Erythroblast (primary cell): ENCODE measurements at places on chromosomes 1 and 21.
A peak's percentile ranks its signal among the peaks of the same experiment; 100 is the strongest.

GRCh38 chr1:76079475-76080227, 5.1 kb downstream of the ST6GALNAC3 start:
- no peak for DNase-seq

- no peak for DNase-seq
Measured at GRCh38 chr1:30697571-30698376, 25.6 kb downstream of the MATN1 start.

GRCh38 chr1:59438058-59438560, 141.2 kb downstream of the FGGY start:
- DNase-seq: no peak

GRCh38 chr1:55446351-55446750, 231.2 kb upstream of the USP24 start:
- no peak for DNase-seq

GRCh38 chr1:84301004-84301784, at the start of gene SAMD13:
Gene SAMD13 (plus strand): TSS chr1:84301708. CDS start chr1:84303235, 1,527 bp downstream.
- DNase-seq: peak; percentile 81

DNA sequence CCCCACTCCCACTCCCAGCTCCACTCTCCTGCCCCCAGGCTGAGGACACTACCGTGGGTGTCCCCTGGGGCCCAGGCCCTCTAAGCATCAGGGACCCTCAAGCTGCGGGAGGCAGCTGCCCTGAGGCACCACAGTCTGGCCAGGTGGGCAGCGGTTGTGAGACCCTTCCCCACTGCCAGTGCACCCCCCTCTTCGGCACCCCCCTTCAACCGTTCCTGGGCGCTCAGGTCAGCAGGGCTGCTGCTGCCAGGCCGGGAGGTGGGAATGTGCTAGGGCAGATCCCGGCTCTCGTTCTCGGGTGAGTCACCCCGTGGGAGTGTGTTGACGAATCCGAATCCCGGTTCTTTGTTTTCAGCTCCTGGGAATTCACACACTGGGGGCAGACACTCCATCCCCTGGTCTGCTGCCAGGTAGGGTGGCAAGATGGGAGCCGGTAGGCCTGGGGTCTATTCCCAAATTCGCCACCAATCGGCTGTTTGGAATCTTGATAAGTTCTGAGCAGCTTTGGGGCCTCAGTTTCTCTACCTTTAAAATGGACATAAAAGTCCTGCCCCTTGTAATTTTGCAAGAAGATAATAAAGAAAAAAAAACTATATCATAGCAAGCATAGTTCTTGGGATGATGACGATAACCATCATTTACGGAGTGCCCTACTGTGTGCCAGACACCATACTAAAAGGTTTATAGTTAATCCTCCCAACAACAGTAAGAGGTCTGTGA, 28.5 kb upstream of the CASZ1 start:
- no peak for DNase-seq

- DNase-seq: no peak
Measured at GRCh38 chr21:30209601-30210000, 6.3 kb downstream of the CLDN8 start.

- no peak for DNase-seq
Measured at GRCh38 chr1:80731241-80731894, 1069.4 kb upstream of the ADGRL2 start.

GRCh38 chr1:54132495-54132894, 20.3 kb downstream of the CDCP2 start:
- DNase-seq: peak; percentile 43

DNA sequence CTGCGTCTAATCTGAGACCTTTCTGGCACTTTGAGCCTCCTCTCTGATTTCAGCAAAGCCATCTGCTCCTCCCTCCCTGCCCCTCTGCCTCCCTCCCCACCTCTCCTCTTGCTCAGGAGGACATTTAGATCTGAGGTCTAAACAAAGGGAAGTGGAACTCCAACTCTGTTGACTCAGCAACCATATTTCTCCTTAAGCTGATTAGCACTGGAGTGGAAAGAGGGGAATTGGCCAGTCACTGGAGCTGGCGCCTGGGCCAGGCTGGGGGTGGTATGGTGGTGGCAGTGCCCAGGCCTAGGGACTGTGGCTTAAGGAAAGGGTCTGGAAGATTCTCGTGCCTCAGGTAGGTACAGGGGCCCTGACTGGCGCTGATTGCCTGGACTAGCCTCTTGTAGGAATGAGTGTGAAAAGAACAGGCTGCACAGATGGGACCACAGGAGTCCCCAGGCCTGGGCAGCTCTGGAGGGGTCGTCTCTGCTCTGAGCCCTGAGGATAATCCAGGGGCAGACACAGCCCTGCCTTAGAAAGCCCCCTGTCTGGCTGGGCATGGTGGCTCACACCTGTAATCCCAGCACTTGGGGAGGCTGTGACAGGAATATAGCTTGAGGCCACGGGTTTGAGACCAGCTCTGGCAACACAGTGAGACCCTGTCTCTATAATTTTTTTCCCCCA, 11.9 kb downstream of the SH2D2A start:
- no peak for DNase-seq

- peak; percentile 67 for DNase-seq
Measured at GRCh38 chr1:15848143-15848928, 829 bp downstream of the SPEN start.

DNA sequence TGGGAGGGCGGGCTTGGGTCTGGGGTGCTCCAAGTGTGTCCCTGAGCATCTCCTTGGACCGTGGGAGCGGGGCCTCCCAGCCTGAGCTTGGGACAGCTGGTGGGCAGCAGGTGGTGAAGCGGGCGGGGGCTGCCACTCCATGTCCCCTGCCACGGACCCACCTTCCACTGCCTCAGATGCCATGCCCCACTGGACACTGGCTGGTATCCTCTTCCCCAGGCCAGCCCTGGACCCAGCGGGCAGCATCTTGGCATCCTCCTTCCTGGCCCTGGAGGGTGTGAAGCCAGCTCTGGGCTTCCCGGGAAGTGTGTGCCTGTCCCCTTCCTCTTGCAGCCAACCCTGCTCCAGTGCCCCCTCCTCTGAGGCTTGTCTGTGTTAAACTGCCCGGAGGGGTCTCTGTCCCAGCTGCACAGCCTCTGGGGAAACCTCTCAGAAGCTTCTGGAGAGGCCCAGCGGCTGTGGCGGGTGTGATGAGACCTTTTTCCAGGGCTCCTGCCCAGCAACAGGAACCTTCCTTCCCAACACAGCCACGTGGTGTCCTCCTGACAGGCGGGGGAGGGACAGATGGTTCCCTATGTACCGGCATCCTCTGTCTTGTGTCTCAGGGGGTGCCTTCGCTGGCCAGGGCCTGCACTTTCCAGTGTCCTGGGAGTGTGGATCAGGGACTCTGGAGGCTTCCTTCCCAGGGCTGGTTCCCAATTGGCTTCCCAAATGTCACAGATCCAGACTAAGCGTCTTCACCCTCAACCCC, 81.6 kb upstream of the DISP3 start:
- no peak for DNase-seq

DNA sequence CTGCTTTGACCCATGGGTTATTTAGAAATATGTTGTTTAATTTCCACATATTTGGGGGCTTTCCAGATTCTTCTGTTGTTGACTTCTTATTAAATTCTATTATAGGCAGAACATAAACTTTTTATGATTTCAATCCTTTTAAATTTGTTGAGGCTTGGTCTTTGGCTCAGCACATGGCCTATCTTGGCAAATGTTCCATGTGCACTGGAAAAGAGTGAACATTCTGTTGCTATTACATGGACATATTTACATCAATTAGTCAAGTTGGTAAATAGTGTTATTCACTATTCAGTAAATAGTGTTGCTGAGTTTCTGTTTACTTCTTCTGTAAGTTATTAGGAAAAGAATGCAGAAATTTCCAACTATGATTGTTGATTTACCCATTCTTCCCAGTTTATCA, 75.4 kb downstream of the ETS2 start:
- no peak for DNase-seq

DNA sequence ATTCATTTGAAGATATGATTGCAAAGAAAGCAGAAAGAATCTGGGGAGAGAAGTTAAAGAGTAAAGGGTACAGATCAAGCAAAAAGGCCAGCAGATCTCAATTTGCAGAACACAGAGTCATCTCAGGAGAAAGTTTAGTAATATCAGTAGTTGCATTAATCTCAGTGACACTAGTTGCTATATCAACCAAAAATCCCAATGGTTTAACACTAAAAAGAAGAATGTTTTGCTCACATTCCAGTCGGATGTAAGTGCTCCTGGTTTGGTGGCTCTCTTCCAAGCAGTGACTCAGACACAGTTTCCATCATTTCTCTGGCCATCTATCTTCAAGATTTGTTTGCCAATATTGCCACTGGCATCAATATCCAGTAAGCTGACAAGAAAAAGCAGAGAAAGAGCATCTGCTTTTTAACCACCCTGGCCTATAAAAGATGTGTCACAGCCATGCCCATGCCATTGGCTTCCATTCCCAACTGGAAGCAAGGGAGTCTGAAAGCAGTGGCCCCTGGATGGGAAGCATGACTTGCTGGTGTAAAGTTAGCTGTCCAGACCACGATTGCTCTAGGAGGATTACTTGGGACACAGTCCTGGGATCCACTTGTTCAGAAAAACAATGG, 45.5 kb upstream of the AIM2 start:
- no peak for DNase-seq

DNA sequence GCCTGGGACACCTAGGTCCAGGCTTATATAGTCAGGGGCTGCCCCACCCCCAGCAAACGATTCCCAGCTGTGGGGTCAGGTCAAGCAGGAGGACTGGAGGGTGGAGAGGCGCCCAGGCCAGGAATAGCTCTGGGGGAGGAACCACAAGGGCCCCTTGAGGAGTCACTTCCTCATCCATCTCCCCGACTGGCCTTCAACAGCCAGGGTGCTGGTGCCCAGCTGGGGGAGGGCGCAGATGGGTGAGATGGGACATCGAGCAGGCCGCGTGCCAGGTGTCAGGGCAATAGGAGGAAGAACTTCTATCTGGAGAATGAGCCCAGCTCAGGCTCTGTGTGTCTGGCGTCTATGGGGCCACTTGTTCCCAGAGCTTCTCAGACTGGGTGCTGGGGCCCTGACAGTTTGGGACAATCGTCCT, 208 bp upstream of the MYBPH start:
- DNase-seq: no peak

GRCh38 chr1:209937996-209938959, at the start of gene SYT14:
Gene SYT14 (plus strand): TSS chr1:209938217. CDS start chr1:209938265, 48 bp downstream.
- DNase-seq: no peak

- DNase-seq: no peak
Measured at GRCh38 chr1:183885142-183885735, 80.3 kb downstream of the RGL1 start.

DNA sequence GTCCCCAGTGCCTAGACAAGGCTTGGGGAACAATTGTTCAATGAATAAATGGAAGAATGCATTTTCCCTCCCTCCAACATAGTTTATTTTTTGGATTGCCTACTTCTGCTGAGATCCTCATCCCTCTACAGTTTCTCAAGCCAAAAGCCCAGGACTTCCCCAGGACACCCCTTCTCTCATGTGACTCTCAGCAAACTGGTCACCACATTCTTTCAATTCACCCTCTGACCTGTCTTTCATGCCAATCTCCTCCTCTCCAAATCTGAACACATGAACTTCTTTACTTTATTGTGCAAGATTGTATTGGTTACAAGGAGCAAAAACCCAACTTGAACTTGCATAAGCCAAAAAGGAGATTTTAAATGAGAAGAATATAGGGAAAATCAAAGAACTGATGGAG, 103.2 kb upstream of the JUN start:
- no peak for DNase-seq

GRCh38 chr1:71196685-71197084, 115.8 kb upstream of the ZRANB2 start:
- no peak for DNase-seq

DNA sequence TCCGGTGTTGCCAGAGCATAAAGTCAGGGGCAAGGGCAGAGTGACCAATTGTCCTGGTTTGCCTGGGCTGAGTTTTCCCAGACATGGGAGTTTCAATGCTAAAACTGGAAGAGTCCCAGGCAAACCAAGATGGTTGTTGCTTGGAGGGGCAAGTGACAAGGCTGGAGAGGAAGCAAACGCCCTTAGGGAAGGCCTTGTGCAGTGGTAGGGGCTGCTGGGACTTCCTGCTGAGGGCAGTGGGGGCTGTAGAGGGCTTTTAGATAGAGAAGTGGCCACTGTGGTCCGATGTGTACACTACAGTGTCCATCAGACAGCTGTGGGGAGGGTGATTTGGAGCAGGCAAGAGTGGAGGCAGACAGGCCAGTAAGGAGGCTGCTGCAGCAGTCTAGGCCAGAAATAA, 7.0 kb upstream of the CELA2A start:
- DNase-seq: no peak

DNA sequence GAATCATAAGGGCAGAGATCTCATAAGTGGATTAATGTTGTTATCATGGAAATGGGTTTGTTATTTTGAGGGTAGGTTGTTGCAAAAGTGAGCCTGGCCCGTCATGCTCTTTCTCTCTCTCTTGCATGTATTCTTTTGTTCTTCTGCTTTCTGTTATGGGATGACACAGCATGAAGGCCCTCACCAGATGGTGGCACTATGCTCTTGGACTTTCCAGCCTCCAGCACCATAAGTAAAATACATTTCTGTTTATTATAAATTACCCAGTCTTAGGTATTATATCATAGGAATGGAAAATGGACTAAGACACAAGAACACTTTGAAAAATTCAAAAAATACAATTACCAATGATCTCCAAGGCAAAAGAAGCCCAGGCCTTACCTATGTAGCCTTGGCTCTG, 676.1 kb downstream of the PTPRU start:
- peak; percentile 10 for DNase-seq

DNA sequence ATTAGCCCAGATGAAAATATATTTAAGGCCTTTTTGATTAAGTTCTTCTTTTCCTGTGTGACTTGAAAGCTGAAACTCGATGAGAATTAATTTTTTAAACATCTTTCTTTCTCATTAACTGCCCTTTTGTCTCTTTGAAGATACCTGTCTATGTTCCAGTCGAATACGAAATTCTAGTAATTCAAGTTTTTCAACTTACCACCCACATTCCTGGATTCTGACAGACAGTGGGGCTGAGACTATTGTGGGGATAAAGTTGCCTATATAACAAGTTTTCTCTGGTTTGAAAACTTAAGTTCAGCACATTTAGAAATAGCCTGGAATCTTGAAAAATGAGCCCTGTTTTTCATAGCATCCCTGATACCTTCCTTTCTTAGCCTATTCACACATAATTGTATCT, 114.6 kb downstream of the NTNG1 start:
- DNase-seq: no peak

- no peak for DNase-seq
Measured at GRCh38 chr1:58618303-58618702, 41.3 kb upstream of the TACSTD2 start.

- no peak for DNase-seq
Measured at GRCh38 chr1:47931395-47931794, 65.8 kb downstream of the TRABD2B start.

GRCh38 chr1:110585481-110585880, 20.7 kb downstream of the KCNA2 start:
- DNase-seq: no peak

- DNase-seq: no peak
Measured at GRCh38 chr1:31617218-31617915, at the start of gene HCRTR1. Gene HCRTR1 (plus strand): TSS chr1:31617689. CDS start chr1:31619193, 1,504 bp downstream.
